ENCODE measurements at places on chromosomes 16 and 17. TPM values are rescaled to one million over a fixed set of nuclear protein-coding genes. Genes with fewer than 3 reads are reported as not detected.

MYADML2 gene
- total RNA-seq, result not detected

CSH1 gene
- not detected for total RNA-seq

DNA sequence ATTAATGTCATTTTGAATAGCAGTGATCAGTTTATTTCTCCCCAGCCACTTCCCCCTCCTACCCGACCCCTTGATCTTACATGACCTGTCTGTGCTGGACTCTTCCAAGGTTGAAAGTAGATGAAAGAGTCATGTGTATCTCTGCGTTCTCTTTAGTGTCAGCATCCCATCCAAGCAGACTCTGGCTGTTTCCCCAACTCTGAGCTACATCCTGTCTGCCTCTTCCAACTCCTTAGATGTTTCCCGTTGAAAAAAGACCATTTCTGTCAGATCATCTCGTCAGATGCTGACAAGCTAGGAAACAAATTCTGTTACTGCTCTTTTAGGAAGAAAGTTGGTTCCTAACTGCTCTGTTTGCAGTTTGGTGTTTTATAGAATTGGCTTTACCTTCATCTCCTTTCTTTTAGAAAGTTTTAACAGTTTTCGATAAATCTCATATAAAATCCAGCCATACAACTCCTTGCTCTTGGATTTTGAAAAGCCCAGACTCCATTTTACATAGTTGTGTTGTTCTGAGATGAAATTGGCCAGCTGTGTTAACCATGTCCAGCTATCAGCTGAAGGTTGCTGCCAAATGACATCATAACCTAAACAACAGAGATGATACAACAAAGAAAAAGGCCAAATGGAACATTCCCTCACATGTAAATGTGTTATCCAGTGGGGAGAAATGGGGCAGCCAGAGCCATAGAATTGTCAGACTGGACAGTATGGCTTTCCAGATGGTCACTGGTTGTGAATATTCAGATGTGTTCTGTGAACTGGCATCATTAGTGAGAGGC, 43.5 kb downstream of the CYB561 start:
- H3K4me1 ChIP-seq, result peaks cover 25% of the 10 kb centered on the region
- H3K36me3 ChIP-seq, result no peaks in the 10 kb centered on the region
- H3K27ac ChIP-seq, result peak overlapping the region; percentile 40
- H3K27me3 ChIP-seq, result no peaks in the 10 kb centered on the region
- no peak overlapping the region for H3K4me3 ChIP-seq

DNA sequence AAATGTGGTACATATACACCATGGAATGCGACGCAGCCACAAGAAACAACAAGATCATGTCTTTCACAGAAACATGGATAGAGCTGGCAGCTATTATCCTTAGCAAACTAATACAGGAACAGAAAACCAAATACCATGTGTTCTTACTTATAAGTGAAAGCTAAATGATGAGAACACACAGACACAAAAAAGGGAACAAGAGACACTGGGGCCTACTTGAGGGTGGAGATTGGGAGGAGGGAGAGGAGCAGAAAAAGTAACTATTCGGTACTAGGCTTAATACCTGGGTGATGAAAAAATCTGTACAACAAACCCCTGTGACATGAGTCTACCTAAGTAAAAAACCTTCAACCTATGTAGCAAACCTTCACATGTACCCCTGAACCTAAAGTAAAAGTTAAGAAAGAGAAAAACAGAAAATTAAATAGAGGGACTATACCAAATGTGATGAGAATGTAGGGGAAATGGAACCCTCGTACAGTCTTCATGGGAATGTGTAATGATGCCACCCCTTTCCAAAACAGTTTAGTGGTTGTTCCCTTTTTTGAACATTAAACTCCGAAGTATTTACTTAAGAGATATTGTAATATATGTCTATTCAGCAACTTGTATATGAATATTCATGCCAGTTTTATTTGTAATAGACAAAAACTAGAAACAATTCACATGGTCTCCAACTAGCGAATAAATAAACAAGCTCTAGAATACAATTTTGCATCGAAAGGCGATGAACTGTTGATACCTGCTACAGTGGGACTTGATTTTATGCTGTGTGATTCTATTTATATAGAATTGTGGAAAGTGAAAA, 33.9 kb downstream of the AHSP start:
- no peak for DNase-seq
- H3K36me3 ChIP-seq, result no peaks in the 10 kb centered on the region
- no peaks in the 10 kb centered on the region for H3K4me1 ChIP-seq
- H3K27me3 ChIP-seq, result no peaks in the 10 kb centered on the region

DNA sequence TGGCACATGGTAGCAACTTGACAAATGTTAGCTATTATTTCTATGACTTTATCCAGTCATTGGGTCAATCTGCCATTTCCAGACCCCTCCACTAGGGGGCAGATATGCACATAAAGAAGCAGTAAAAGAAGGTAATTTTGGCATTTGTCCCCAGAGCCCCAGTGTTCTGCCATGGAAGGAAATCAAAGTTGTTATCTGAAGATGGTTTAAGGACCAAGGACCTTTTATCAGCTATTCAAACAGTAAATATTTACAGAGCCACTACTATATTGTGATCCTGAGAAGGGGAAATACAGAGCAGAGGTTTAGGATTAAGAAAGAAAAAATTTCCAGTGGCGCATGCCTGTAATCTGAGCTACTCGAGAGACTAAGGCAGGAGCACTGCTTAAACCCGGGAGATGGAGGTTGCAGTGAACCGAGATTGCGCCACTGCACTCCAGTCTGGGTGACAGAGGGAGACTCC, 20.0 kb downstream of the TRAF4 start:
- no peak overlapping the region for H3K4me3 ChIP-seq
- no peaks in the 10 kb centered on the region for H3K27me3 ChIP-seq
- peaks cover 32% of the 10 kb centered on the region for H3K36me3 ChIP-seq
- no peaks in the 10 kb centered on the region for H3K4me1 ChIP-seq

DNA sequence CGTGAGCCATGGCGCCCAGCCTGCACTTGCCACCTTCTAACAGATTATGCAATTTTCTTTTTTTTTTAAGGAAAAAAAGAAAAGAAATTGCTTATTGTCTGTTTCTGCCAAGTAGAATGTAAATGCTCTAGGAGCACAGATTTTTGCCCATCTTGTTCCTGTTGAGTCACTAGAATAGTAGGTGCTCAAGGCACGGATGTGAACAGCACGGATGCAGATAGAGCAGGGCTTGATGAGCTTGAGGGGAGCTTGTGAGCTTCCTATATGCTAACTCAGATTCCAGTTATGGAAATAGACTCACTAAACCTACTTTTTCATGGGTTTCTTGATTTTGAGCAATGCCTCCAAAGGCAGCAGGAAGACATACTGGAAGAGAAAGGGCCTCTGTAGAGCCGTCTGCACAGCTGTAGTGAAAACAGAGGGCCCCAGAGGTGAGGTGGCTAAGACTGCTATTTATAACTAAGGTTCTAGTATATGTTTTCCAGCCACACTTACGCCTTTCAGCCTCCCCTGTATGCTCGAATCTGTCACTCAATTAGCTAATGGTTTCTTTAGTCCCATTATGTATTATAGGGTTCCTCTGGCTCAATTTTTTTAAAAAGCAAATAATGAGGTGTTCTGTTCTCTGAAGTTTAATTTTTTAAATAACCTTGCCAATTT, 72.8 kb downstream of the WWP2 start:
- no peaks in the 10 kb centered on the region for H3K36me3 ChIP-seq
- no peak overlapping the region for H3K4me3 ChIP-seq
- H3K4me1 ChIP-seq, result peaks cover 34% of the 10 kb centered on the region

DNA sequence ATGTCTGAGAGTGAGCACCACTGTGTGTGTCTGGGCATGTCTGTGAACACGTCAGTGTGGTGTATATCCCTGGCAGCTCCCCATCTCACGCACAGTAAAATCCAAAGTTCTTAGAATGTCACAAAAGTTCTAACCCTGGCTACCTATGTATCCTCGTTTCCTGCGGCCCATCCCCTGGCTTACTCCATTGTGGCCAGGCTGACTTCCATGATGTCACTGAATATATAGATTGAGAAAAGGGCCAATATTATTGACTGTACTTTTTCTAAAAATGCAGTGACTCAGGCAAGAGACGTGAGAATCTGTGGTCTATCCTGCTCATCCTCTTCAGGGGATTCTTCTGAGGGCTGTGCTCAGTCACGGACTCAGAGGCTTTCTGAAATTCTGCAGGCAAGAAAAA, 963 bp upstream of the METTL22 start:
- peaks cover 8% of the 10 kb centered on the region for H3K4me1 ChIP-seq
- no peak overlapping the region for H3K4me3 ChIP-seq
- H3K27ac ChIP-seq, result no peak overlapping the region
- no peaks in the 10 kb centered on the region for H3K27me3 ChIP-seq
- H3K36me3 ChIP-seq, result no peaks in the 10 kb centered on the region

GRCh38 chr16:15885560-15886001, 2.8 kb downstream of the CEP20 start:
- H3K27me3 ChIP-seq, result no peaks in the 10 kb centered on the region
- H3K4me3 ChIP-seq, result no peak overlapping the region
- no peak for DNase-seq
- H3K27ac ChIP-seq, result peak overlapping the region; percentile 12
